ENCODE measurements at places on chromosomes 12 and 14.
A peak's percentile ranks its signal among the peaks of the same experiment; 100 is the strongest.

DNA sequence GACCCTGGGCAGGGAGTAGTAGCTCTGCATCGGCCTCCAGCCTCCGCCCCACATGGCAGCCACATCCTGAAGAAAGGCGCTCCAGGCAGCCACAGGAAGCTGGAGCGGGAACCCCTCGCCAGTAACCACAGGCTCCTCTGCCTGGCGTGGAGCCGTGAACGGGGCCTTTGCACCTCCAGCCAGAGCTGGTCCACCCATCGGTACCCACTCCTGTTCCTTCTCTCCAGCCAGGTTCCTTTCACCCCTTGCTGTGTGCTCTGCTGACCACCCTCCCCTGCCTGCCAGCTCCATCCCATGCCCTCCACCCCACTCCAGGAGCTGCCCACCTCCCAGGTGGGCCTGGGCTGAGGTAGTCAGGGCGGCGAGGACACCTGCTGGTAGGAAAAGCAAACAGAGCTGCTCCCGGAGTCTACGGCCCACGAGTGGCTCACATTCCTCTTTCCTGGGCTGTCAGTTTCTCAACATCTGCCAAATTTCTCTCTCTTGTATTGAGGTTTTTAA, 2.7 kb downstream of the TGFB3 start:
- DNase-seq: peak; percentile 57

DNA sequence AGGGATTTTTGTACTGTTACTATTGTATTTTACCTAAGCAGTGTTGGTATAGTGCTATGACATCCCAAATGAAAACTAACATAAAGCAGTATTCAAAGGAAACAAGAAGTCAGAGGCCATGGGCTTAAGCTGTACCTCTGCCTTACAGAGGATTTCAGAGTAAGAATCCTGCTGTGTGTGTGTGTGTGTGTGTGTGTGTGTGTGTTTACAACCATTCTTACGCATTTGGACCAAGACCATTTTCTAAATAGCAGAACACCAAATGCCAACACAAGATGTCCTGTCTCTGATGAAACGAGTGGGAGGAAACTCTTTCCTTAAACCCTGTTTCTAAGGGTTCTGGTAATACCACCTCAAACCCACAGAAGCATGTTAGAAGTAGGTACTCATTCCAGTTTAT, 64.4 kb downstream of the PPP1R36 start:
- DNase-seq: no peak

GRCh38 chr14:32825058-32825457, 113.6 kb upstream of the NPAS3 start:
- no peak for DNase-seq

- no peak for DNase-seq
Observed at GRCh38 chr14:34583525-34583924, 44.0 kb upstream of the EAPP start.

GRCh38 chr12:101074940-101075680, 134.9 kb downstream of the SLC5A8 start:
- no peak for DNase-seq

GRCh38 chr12:103688376-103689063, 101.4 kb downstream of the STAB2 start:
- no peak for DNase-seq

GRCh38 chr14:105528586-105529318, 2.4 kb downstream of the TMEM121 start:
- no peak for DNase-seq

DNA sequence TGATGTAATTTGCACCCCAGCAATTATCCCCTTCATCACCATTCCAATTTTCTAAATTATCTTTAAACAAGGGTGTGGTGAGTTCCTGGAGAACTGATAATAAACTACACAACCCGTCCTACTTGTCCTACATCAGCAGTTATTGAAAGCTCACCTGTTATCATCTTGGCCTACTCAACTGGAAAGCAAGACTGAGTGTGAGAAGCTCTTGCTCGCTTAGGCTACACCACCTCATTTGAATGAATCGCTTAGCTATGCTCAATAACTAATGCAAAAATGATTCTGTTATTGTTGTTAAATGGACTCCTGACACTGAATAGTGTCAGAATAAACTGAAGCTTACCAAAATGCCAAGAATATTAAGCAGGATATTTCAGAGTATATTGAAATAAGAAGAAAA, 115.4 kb upstream of the BTG1 start:
- DNase-seq: no peak

GRCh38 chr14:31261859-31262731, 54.5 kb upstream of the HECTD1 start:
- peak; percentile 83 for DNase-seq

DNA sequence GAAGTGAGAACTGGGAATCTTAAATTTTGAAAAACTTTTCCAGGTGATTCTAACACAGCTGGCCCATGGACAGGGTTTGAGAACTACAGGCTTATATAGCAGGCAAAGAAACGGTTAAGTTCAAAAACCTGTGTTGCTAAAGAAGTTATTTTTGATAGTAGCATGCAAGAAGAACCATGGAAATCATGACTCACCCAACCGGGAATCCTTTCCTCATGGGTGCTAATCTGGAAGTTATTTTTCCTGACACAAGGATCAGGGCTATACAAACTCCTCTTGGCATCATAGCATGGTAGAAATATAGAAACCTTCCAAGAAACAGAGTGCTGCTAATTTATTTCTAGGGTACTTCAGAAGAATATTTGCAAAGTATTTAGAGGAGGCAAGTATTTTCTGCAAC, 588.7 kb downstream of the CCER1 start:
- peak; percentile 74 for DNase-seq

DNA sequence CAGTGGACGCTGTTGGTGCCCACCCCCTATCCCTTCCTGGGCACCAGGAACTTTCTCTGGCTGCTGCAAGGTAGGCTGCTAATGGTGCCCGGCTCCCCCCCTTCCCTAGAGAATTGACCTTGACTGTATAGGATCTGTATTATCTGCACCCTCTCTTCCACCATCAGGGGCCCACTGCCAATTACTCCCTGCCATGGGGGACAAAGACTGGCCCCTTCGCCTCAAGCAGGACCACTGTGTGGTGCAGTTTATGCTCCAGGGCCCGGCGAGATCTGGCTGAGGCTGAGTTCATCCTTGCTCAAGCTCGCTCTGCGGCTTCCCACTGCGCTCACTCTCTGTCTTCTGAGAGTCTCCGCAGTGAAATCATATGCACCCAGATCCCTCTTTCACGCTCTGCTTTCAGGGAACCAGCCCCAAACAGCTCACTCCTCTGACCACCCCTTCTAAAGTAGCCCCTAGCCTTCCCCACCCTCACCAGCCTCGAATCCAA, 95.2 kb downstream of the LGMN start:
- no peak for DNase-seq

GRCh38 chr12:132170637-132171292, 26.5 kb downstream of the NOC4L start:
- DNase-seq: no peak

GRCh38 chr14:103721334-103722120, 5.9 kb downstream of the ZFYVE21 start:
- no peak for DNase-seq

- no peak for DNase-seq
Observed at GRCh38 chr14:23877111-23877510, 76.5 kb upstream of the DHRS4 start.

DNA sequence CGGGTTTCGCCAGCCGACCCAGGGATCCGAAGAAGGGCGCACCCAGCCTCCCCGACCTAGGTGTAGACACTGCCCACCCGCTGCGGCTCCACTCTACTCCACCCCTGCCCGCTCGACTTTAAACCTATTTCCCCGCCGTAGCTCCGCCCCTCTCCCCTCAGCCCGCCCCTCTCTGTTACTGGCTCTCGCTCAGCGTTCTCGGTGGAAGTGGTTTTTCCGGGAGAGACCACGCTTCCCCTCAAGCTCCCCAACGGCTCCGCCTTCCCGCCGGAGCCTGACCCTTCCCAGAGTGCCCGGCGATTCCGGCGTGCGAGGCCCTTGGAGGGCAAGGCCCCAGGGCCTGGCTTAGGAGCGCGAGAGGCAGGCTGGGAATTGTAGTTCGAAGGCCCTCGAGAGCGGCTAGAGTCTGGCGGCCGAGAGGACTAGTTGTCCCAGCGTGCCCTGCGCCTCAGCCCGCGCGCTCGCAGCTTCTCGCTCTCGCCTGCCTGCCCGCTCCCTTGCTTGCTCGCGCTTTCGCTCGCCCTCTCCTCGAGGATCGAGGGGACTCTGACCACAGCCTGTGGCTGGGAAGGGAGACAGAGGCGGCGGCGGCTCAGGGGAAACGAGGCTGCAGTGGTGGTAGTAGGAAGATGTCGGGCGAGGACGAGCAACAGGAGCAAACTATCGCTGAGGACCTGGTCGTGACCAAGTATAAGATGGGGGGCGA, at the start of gene PA2G4:
PA2G4 (plus strand) TSS at position 451 of the 706 bp plus-strand sequence; CDS start at position 630, 179 bp downstream.
- DNase-seq: peak; percentile 98

- no peak for DNase-seq
Observed at GRCh38 chr12:117091758-117092510, 7.3 kb downstream of the TESC start.

DNA sequence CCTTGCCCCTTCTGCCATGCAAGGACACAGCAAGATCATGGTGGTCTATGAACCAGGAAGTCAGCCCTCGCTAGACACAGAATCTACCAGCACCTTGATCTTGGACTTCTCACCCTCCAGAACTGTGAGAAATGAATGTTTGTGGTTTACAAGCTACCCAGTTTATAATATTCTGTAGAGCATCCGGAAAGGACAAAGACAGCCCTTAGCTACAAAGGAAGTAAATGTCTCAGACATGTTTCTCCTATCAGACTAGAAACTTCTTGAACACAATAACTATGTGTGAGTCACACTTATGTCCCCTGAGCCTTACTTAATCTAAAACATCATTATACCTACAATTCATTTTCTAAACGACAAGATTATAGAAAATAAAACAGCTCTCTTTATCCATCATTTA, 176.7 kb downstream of the KLHL28 start:
- peak; percentile 55 for DNase-seq

DNA sequence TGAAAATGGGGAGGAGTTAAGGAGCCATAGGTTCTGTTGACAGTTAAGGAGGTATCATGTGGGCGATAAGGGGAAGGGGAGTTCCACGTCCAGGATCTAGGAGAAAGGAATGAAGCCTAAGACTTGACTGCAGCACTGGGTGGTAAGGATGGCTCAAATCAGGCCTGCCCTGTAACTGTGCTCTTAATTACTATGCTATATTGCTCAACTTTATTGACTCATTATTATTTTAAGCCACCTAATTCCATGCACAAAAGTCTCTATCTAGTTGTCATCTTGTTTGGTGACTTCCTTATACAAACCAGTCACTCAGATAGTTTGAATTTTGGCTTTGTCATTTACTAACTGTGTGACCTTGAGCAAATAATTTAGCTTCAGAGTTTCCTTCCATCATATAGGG, 242.1 kb upstream of the ARHGAP5 start:
- DNase-seq: peak; percentile 25

DNA sequence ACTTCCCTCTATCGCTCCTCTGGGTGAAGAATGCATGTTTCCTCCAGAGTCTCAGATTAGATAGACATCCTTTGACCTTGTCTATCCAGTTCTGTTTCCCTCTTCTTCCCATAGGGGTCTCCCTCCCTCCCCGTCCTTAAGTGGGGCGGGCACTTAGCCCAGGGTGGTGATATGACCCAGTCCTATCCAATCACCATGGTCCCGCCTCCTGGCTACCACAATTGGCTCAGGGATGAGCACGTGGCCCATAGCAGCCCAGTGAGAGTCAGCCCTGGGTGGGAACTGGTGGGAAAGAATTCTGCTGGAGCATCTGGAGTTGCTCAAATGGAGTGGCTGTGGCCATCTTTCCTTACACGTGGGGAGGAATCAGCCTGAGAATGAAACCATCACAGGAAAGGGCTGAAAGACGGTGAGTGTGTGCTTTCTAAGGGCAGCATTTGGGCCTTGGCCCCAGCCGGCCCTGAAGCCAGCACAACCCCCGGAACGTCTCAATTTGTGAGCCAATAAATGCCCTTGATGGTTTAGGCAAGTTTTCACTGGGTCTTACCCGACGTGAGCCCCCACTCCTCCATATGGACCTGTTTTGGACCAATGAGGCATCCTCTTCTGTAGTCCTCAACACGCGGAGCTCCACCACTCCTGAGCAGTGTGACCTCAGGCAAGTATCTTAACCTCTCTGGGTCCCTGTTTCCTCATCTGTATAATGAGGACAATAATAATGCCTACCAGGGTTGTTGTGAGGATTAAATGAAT, 14.4 kb upstream of the MLXIP start:
- DNase-seq: peak; percentile 98
